Inflammatory macrophage treated with lipopolysaccharide for 1 hour (primary cell): ENCODE measurements at places on chromosomes 4 and X.

- DNase-seq, result no peak
These were observed 28.9 kb upstream of the VEGFD start for GRCh38 chrX:15413101-15413500.

GRCh38 chr4:961351-962230 lies 11.8 kb downstream of the DGKQ start:
- DNase-seq, result no peak

DNA sequence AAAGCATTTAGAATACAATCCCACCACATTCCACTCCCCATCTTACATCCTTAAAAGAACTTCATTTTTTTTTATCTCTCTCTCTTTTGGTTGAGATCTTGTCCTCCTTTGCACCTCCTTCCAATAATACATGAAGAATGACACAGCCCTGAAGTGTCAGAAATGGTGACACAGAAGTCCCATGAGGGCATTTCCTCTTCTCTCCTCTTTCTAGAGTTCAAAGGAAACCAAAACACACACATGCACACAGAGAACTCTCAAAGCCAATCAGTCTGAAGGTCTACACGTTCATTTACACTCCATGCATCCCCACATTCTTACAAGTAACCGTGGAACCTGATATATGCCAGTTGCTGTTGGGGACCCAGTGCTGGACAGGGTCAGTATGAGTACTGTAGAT lies 450.7 kb downstream of the HNRNPD start:
- no peak for DNase-seq

GRCh38 chrX:13216139-13216538 lies 103.7 kb downstream of the ATXN3L start:
- DNase-seq, result no peak
